Left colon (tissue), 2 donors: ENCODE measurements at places on chromosomes 7 and 10. TPM values are rescaled to one million over a fixed set of nuclear protein-coding genes. Genes with fewer than 3 reads are reported as not detected.

The EBLN1 gene
- not detected for total RNA-seq

The ANKRD61 gene
- not detected for total RNA-seq

The FAM25G gene
- total RNA-seq = 2.7 TPM

The HOXA9 gene
- 28.6 TPM for total RNA-seq

The GBX1 gene
- not detected for total RNA-seq

The CALML3 gene
- 0.09 TPM for total RNA-seq

The ADK gene
- total RNA-seq = 16.2 TPM

DNA sequence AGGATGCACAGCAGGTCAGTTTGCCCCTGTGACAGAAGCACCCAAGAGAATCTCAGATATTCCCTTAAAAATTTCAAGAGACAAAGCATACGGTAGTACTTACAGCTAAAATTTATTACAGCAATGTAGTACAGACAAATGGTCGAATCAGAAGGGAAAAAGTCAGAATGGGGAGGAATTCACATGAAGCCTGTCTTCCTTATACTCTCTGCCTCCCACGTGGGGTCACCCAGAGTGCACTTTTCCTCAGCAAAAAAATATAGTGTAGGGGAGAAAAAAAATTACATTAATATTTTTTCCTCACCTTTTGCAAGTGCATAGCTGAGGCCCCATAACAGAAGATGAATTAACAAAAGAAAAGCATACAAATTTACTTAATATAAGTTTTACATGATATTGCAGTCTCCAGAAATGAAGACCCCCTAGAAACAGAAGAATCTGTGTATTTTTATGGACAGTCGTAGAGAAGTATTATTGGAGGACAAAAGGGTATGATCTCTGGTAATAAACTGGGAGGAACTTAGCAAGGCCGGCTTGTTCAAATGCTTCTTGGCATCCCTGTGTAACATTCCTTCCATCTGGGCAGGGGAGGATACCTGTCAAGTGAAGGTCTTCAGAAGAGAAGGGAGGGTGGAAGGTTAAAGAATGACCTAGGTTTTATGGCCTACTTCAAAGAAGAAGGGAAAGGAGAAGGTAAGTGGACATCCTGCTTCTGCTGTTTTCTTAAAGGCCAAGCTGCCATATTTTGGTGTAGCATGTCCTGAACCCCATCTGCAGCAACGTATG, 270.6 kb upstream of the MAGI2 start:
- no peak for DNase-seq

DNA sequence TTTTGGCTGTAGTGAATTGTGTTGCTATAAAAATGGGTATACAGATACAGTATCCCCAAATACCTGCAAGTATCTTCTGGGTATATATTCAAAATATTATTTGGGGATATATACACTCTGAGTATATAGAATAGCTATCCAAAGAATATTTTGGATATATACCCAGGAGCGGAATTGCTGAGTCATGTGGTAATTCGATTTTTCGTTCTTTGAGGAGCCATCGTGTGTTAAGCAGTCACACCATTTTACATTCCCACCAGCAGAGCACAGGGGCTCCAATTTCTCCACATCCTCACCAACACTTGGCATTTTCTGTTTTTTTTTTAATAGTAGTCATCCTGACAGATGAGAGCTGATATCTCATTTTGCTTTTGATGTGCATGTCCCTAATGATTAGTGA, 61.9 kb downstream of the TEX36 start:
- no peak for DNase-seq

DNA sequence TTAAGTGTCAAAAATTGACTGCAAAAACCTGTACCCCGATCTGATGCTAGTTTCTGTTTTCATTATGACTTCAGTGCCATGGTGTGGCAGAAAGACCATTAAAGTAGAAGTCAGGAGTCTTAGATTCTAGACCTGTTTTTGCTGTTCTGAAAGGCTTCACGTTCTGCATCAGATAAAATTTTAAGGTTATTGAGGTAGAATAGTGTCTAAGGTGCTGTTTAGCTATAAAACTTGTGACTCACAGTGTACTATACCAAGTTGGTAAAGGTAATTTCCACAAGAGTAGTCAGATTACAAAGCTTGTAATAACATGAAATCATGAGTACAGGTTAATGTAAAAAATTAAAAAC, 38.6 kb downstream of the ZNRF2 start:
- no peak for DNase-seq

DNA sequence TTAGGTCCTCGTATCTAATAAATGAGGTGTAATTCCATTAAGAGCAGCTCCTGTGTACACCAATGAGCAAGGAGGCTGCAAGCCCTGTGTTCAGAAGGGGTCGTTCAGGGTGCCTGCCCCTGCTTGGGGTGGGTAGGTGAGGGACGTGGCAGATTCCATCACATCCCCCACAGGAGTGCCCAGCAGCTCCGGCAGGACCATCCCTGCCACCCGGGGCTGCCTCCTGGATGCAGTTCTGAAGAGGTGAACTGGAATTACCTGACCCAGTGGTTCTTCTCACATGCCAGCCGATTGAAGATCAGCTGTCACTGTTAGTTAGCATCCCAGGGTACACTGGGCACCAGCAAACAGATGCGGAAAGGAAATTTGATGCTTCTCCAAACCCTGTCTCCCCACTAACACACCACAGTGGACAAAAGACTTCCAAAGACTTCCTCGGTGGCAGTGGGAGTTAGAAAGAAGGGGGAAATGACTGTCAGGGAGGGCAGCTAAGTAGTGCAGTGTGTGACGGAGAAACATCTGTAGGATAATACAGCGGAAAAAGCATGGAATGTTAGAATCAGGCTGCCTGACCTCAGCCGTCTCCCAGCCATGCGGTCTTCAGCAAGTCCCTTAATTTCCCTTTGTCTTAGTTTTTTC, 313.6 kb upstream of the ZMIZ1 start:
- DNase-seq = no peak

DNA sequence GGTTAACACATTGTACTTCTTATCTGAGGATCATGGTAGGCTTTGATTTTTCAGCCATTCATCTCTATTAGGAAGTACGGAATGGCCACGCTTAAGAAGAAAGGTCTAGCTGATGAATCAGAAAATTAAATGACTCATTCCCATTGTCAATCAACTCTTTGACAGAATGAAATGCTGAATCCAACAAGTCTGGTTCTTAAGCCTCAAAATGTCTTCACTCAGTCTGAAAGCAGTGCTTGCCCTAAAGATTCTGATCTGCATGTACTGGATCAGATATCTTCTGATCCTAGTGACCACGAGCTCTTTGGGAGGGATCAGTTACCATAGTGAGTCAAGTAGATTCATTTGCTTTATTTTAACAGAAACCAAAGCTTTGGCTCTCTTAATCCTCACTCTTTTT, 5.7 kb upstream of the CELF2 start:
- DNase-seq = no peak

GRCh38 chr10:15245530-15245929, 77.0 kb upstream of the NMT2 start:
- DNase-seq = no peak

DNA sequence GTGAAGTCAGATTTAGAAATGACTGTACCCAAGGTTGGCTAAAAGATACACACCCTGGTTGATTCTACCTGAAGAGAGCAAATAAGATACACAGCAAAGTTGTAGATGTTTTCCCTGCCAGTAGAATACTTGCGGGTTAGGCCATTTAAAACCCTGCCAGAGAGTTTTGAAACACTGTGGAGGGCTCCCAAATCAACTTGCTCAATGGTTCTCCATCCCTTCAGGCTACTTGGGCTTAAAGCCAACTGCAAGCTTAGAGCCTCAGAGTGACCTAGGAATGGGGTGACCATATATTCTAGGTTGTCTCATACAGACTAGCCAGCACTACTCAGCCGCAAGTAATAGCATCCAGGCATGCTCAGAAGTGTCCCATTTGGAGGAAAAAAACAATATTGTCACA, 10.0 kb downstream of the CAV1 start:
- DNase-seq = no peak

DNA sequence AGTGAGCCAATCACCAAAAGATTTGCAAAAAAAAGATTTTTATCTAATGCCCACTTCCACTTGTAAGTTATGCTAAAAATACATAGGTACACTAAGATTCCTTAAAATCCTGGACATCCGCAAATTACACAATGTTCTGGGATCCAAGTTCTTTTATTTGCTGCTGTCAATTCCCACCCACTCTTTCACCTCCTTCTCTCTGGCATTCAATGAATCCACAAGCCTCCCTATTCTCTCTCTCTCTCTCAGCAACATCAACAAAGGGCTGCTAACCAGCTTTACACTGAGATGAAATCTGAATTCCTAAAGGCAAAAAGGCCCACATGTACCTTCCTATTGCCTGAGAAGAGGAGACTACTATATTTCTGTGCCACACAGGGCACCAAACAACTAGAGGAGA, 99.9 kb downstream of the ARMH3 start:
- no peak for DNase-seq

DNA sequence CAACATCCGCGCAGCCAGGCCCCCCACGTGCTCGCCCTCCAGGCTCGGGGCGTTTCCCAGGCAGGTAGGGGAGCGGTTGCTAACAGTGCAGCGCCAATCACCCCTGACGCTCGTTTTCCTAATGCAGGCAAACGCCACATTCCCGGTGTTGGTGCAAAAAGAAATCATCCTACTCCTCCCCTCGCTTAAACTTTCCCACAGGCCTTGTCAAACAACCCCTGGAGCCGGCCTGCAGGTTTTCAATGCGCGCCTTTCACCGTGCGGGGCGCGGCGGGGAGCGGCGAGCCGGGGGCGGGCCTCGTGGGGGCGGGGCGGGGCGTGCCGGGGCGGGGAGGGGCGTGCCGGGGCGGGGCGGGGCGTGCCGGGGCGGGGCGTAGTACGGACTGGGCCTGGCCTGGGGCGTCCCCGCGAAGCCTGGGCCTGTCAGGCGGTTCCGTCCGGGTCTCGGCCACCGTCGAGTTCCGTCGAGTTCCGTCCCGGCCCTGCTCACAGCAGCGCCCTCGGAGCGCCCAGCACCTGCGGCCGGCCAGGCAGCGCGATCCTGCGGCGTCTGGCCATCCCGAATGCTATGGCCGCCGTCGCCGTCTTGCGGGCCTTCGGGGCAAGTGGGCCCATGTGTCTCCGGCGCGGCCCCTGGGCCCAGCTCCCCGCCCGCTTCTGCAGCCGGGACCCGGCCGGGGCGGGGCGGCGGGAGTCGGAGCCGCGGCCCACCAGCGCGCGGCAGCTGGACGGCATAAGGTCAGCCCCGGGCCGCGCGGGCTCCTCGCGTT, at the start of gene ECHDC3:
ECHDC3 (plus strand) TSS at position 374 of the 770 bp plus-strand sequence; CDS start at position 569, 195 bp downstream.
- DNase-seq = peak; percentile 56

DNA sequence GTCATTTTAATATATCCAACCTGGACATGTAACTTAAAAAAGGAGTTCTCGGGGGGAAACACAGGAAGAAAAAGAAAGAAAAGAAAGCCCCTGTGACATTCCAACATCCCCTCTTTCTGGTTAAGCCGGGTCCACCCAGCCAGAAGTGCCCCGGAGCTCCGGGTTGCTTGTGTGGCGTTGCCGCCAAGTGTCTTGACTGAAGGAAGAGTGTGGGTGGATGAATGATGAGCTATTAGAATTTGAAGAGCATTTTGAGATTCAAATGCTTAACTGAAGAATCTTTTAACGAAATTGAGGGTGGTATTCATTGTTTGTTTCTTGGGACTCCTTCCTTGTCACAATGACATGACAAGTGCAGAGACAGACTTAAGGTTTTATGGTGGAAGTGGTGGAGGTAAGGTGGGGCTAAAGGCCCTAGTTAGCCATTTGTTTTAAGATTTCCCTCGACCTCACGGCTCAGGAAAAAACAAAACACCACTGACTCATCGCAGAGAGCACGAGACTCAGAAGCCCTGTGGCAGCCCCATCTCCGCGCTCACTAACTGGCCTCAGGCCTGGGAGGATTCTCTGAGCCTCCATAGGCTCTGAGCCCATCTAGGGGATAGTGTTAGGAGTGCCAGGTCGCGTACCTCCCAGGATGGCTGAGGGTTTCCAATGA, 1.8 kb upstream of the GLI3 start:
- DNase-seq = no peak

- DNase-seq = no peak
Measured at GRCh38 chr10:71995887-71996575, 31.8 kb downstream of the CHST3 start.

DNA sequence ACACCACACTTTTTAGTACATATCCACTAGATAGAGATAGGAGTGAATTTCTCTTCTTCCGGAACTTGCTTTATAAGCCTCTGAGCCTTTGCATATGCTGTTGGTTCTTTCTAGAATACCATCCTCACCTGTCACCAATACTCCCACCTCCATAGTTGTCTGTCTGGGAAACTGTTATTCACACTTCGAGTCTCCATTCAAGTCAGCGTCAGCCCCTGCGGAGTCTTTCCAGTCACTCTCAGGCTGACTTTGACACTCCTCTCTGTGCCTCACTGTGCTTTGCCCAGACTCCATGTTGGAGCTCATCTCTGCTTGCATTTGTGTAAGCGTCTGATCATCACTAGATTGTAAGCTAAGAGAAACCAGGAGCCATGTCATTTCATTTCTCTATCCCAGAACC, 66.5 kb upstream of the NRBF2 start:
- no peak for DNase-seq

GRCh38 chr10:97159646-97160305, 26.0 kb downstream of the SLIT1 start:
- no peak for DNase-seq

GRCh38 chr10:3853547-3854303, 68.7 kb upstream of the KLF6 start:
- DNase-seq = peak; percentile 79

DNA sequence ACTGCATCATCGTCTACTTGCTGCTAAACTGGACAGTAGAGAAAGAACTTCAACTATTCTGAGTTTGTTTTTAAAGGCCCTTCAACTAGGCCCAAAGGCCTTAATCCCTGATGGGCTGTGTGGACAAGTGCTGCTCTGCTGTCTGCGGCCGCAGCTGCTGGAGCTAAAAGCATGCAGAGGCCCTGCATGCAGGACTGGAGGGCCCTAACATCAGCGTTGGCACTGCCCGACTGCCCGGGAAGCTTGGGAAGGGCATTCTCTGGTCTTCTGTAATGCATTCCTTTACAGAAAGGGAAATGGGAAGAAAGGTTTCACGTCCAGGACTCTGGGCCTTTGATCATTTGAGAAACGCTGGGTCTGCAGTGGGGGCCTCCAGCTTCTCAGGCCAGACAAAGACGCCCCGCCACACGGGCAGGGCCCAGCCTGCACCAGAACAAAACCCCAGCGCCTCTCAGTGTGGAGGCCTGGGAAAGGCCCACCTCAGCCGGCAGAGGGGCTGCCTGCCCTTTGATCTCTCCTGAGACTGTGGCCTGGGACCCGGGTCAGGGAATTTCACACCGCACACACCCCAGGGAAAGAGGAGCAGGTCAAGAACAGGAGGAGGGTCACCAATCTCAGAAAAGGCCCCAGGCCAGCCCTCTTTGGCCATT, 229.3 kb downstream of the DNAJB6 start:
- DNase-seq = no peak
